ENCODE measurements at places on chromosomes 7 and 10.
A peak's percentile ranks its signal among the peaks of the same experiment; 100 is the strongest.

DNA sequence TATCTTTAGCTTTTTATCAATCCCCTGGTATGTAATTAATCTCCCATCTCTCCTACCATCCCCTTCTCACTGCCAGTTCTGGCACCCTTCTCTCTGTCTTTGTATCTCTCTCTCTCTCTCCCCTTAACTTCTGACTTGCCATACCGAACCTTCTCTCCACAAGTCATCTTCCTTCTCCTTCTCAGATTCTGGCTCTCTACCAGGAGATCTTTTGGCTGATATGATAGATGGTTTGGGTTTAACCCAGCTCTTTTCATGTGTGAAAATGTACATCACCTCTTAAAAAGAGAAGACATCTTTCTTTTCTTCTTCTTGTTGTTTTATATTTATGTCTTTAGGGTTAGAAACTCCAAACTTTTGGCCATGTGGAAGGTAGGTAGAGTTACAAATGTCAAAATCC, 196.7 kb downstream of the HGF start:
- DNase-seq, result no peak

GRCh38 chr10:122464250-122464510, 2.8 kb downstream of the HTRA1 start:
- DNase-seq, result no peak

- DNase-seq, result no peak
Measured at GRCh38 chr7:120502132-120502531, 229.2 kb downstream of the KCND2 start.

- DNase-seq, result no peak
Measured at GRCh38 chr10:96448021-96448457, 65.7 kb downstream of the TLL2 start.

DNA sequence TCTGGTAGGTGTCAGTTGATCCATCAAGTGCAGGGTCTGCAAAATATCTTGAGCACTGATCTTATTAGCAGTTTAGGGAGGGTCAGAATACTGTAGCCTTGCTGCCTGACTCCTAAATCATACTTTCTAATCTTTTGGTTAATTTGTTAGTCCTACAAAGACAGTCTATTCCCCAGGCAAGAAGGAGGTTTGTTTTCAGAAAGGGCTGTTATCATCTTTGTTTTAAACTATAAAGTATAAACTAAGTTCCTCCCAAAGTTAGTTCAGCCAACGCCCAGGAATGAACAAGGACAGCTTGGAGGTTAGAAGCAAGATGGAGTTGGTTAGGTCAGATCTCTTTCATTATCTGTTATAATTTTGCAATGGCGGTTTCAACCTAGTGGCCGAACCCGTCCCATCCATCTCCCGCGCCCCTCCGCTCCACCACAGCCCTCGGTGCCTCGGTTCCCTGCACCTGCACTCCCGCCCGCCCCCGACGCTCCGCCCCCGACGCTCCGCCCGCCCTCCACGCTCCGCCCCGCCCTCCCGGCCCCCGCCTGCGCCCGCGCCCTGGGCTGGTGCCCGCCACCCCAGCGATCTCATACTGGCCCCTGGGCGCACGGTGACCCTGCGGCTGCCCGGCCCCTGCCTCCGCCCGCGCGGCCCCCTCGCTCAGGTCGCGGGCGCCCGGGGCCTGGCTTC, at the start of gene ADCK2:
TSS of gene ADCK2 (plus strand) at position 564 of the 681 bp plus-strand sequence. CDS start 386 bp downstream, outside the sequence.
- DNase-seq, result peak; percentile 86

DNA sequence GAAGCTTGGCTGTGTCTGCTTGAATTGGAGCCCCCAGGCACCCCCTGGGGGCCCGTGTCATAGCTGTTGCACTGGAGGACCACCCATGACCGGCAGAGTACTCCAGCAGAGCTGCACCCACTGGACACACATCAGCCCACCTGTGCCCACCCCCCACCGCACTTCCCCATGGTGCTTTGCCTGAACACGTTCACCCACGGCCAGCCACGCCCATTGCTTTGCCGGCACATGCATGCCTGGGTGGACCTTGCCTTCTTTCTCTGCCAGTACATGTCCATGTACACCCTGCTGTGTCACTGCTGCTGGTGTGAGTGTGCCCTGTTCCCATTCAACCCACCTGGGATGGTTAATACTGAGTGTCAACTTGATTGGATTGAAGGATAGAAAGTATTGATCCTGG, 88.7 kb downstream of the SAMD9 start:
- no peak for DNase-seq

GRCh38 chr7:46755120-46756034, 826.5 kb downstream of the TNS3 start:
- DNase-seq, result no peak

- DNase-seq, result peak; percentile 83
Measured at GRCh38 chr7:129949292-129950133, 3.2 kb downstream of the UBE2H start.

DNA sequence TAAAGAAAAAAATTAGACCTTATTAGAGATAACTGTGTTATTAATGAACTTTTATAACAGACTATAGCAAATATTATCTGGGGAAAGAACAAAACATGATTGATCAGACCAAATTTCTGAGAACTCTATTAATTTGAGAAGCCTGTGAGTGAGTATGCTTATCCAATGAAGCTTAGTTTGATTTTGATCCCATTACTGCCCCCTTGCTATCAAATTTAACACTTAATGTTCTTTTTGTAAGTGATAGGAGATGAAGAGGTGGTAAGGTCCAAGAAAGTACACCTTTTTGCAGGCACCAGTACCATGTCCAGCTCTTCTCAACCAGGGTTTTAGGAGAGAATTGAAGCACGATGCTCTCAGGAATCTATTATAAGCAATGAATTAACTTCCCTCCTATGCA, 49.9 kb downstream of the ZNF365 start:
- no peak for DNase-seq
